ENCODE measurements at places on chromosomes 12 and 14. TPM values are rescaled to one million over a fixed set of nuclear protein-coding genes. Genes with fewer than 3 reads are reported as not detected.
A peak's percentile ranks its signal among the peaks of the same experiment; 100 is the strongest.

- no peak for DNase-seq
Measured at GRCh38 chr12:6774499-6775062, 2.3 kb downstream of the LAG3 start.

Gene NPFF
- total RNA-seq: not detected

- DNase-seq: peak; percentile 84
Measured at GRCh38 chr14:81450100-81450531, 50.0 kb upstream of the STON2 start.

Gene CHGA
- total RNA-seq: not detected

GRCh38 chr12:104691721-104692556 is 235.2 kb downstream of the CHST11 start:
- no peak for DNase-seq

DNA sequence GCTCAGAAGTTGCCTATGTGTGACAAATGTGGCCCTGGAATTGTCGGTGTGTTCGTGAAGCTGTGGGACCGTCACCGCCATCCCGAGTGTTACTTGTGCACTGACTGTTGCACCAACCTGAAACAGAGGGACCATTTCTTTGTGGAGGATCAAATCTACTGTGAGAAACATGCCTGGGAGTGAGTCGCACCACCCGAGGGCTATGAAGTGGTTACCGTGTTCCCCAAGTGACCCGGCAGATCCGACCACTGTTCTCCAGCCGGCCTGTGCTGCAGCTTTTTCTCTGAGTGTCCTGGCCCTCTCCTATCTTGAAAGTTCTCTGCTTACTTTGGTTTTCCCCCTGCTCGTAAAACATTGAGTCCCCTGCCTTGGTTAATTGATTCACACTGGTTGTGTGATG is 65.3 kb downstream of the VCPKMT start:
- no peak for DNase-seq

Gene ZC2HC1C
- total RNA-seq: 0.46 TPM

DNA sequence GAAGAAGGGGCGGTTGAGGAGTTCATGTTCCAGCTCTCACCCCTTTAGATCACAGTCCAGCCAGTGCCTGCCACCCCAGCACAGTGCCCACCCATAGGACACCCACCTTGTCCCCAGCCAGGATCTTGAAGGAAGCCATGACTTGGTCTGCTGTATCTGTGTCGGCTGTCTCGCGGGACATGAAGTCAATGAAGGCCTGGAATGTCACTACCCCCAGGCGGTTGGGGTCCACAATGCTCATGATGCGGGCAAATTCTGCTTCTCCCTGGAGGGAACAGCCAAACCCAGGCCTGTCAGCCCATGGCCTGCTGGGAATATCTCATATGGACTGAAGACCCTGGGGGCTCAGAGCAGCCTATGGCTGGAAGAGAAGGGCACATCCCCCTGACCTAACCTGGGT is 84.1 kb upstream of the ZFP36L1 start:
- DNase-seq: no peak

- DNase-seq: no peak
Measured at GRCh38 chr14:37088356-37089215, 83.8 kb downstream of the SLC25A21 start.

DNA sequence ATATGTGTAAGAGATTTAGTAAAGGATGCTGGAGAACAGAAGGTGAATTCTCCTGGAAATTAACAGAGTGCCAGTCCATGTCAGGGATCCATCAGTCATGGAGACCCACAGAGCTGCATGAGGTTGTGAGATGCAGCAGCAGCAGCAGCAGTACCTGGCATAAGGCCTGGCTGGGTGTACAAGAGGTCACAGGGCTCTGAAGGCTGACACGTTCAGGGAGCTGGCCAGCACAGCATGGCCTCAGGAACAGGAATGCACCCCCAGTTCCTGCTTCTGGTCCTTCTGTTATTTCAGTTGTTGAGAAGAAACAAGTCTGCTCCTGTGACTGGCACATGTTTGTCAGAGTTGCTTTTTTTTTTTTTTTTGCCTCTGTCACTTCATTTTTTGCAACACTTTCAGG is 210.8 kb downstream of the CNTN1 start:
- DNase-seq: no peak

Gene TROAP
- total RNA-seq: 0.60 TPM

Gene TAS2R42
- total RNA-seq: not detected

GRCh38 chr14:93317875-93318807 is 14.7 kb downstream of the BTBD7 start:
- no peak for DNase-seq

DNA sequence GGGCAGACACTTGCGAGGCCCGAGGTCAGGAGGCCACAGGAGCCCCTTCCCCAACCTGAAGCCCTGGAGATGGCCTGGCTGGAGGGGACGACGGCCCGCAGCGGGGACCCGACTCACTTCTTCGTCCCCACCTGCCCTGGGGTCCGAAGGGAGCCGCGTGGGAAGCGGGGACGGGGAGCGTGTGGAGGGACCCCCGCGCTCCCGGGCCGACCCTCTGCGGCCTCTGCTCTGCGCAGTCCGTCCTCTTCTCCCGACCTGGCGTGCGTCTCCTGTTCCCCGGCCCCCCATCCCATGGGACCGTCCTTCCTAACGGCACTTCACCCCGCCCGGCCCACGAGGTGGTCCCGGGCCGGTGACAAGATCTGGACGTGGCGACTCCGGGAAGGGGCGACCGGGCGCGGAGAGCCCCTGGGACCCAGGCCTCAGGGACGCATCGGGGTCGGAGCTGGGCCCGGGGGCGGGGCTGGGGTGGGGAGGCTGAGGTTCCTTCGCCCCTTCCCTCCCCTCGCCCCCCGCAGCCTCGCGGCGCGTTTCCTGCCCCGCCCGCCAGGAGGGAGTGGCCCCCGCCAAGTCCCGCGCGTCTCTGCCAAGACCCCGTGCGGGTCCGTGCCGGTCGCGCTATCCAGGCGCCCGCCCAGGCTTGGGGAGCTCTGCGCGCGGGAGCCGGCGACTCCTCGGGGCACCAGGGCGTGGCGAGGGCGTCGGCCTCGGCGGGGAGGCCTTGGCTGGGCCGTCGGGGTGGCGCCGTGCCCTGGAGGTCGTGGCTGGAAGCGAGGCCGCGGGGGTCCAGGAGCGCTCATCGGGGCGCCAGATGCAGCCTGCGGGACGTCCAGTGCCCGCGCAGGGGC is 97.1 kb downstream of the TNFAIP2 start:
- no peak for DNase-seq

- DNase-seq: no peak
Measured at GRCh38 chr14:33163109-33163508, 224.4 kb downstream of the NPAS3 start.

DNA sequence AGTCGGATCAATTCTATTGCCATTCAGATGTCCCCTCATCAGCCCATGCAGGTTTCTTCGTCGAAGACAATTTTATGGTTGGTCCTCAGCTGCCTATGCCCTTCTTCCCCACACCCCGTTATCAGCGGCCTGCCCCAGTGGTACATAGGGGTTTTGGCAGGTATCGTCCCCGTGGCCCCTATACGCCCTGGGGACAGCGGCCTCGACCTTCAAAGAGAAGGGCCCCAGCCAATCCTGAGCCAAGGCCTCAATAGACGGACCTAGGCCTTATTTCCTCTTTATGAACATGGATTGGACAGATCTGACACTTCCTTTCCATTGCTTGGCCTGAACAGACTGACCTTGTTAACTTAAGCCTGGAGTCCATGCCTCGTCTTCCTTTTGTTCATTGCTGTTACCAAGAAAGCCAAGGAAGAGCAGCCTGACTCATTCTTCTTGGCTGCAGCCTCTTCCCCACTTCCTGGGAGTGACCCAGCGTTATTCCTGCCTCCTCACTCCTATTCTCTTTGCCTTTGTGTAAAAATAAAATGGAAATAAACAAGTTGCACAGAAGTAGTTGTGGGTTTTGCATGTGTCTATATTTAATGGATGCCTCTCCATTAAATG is 156.5 kb upstream of the AMIGO2 start:
- DNase-seq: no peak

- no peak for DNase-seq
Measured at GRCh38 chr12:65930114-65930828, 106.0 kb downstream of the HMGA2 start.

- no peak for DNase-seq
Measured at GRCh38 chr12:128637642-128638606, 185.8 kb downstream of the SLC15A4 start.

Gene STYK1
- 0.19 TPM for total RNA-seq

Gene C1R
- total RNA-seq: 1,686 TPM

DNA sequence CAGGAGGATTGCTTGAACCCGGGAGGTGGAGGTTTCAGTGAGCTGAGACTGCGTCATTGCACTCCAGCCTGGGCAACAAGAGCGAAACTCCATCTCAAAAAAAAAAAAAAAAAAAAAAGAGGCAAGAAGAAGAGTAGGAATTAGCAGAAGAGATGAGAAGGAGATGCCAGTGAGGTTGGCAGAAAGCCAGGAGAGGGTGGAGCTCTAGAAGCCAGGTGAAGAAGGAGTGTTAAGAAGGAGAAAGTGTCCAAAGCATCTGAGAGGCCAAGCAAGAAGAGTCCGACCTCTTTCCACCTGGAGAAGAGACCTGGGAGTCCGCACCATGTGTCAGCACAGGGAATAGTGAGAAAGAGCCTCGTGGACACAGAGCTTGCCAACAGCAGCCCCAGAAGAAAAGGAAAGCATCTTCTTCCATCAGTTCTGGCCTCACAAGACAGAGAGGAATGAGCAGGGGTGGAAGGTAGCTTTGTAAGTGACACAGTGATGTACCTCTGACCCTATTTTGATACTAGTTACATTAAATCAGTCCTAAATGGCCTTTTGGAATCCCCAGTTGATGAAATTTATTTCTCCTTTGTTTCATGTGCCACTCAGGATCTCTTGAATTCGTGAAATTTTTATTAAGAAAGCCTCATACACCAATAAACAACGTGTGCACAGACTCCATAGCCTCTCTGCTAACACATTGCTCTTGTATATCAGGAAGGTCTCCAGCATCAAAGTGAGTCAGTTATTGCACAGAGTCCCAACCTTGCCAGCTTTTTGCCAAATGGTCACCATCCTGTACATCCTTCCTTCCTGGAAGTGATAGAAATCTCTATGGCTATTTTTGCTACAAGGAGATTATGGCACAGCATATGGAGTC is 70.6 kb downstream of the SAMD4A start:
- no peak for DNase-seq

DNA sequence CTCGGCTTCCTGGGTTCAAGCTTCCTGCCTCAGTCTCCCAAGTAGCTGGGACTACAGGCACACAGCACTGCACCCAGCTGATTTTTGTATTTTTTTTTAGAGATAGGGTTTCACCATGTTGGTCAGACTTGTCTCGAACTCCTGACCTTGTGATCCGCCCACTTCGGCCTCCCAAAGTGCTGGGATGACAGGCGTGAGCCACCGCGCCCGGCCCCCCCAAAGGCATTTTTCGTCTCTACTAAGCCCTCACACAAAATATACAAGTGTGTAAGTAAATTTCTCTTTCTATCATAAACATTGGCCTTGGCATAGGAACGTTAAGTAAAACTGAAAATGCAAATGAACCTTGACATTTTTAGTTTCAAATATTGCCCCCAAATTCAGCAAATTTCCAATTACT is 2.1 kb downstream of the ACAD10 start:
- DNase-seq: no peak

GRCh38 chr12:122609732-122610131 is 82.7 kb downstream of the KNTC1 start:
- DNase-seq: no peak

- DNase-seq: no peak
Measured at GRCh38 chr14:20441461-20441860, 5.5 kb upstream of the KLHL33 start.

Gene NPAS3
- 2.6 TPM for total RNA-seq

- DNase-seq: no peak
Measured at GRCh38 chr12:125387206-125387605, 322.0 kb downstream of the AACS start.

Gene DLK1
- total RNA-seq: not detected

Gene GPR84
- total RNA-seq: 2.5 TPM

DNA sequence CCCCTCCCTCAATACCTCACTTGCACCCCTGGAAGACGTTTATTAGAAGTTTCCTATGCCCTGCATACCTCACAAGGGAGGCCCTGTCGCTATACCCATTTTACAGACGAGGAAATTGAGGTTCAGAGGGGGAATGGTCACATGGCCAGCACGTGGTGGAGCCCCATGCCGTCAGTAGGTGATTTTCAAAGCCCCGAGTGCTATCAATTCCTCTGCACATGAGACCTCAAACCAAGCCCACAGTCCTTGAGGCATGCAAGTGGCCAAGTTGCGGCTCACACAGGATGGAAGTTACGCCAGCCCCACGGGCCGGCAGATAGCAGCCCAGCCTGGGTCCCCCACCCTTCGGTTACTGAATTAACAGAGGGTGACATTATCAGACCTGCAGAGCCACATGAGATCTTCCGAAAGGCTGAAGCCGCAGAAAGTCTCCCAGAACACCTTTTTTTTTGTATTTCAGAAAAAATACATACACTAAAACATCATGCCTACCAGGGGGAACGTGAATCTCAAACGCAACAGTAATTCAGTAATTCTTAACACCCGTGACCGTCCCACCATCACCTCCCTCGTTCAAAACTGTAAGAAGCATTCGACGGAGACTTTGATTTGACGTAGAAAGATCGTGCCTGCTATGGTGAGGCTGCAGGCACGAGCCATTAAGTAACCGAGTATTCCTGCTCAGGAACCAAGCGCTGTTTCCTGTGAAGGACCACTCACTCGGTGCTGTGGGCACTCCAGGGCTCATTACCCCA is 129.0 kb downstream of the RFLNA start:
- DNase-seq: no peak

GRCh38 chr12:23001487-23001886 is 376.5 kb downstream of the ETNK1 start:
- no peak for DNase-seq

Gene BATF
- 2.0 TPM for total RNA-seq

DNA sequence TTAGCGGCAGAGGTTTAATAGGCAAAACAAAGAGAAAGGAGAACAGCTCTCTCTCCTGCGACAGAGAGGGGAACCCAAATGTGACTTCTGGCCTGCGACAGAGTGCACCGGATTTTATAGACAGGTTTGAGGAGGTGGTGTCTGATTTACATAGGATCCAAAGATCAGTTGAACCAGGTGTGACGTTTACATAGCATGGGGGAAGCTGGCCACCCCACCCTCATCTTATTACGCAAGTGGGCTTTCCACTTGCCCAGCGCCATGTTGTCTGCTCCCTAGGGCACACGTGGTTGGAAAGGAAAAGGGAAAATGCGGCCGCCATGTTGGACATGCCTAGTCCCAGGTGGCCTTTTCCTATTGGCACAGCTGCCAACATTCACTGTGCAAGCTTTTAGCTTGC is 17.4 kb downstream of the BCL2L14 start:
- DNase-seq: no peak

GRCh38 chr14:28375295-28375694 is 391.3 kb upstream of the FOXG1 start:
- DNase-seq: no peak
